ENCODE measurements at places on chromosomes 13 and 19. TPM values are rescaled to one million over a fixed set of nuclear protein-coding genes. Genes with fewer than 3 reads are reported as not detected.

Gene MAB21L1
- not detected for total RNA-seq

Gene SIGLEC11
- total RNA-seq: not detected

- DNase-seq: no peak
Observed at GRCh38 chr19:36527341-36527740, 730 bp downstream of the ZNF260 start.

- no peak for DNase-seq
Observed at GRCh38 chr13:66577358-66577757, 652.8 kb downstream of the PCDH9 start.

GRCh38 chr19:31349160-31349881, at the start of gene TSHZ3:
Gene TSHZ3, minus strand, starts transcription at chr19:31349436. Its CDS starts 217 bp downstream, at chr19:31349219.
- no peak for DNase-seq

GRCh38 chr13:25345576-25345975, 26.2 kb upstream of the ATP8A2 start:
- DNase-seq: no peak

- no peak for DNase-seq
Observed at GRCh38 chr19:3433313-3433712, 47.0 kb downstream of the SMIM24 start.

DNA sequence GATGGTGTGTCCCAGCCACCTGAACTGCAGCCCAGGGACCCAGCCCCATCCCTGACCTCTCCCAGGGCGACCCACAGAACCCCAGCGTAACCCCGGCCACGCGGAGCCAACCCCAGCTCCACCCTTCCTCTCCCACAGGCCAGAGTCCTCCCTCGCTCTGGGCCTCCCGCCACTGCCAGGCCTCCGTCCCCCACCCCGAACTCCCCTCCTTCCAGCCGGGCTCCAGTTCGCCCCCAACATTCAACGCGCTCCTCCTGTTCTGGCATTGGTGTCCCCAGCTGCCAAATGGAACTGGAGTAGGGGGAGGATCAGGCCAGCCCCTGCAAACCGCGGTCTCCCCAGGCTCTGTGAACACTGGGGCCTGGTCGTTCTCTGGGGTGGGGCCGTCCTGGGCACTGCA, 7.4 kb downstream of the LINGO3 start:
- DNase-seq: no peak

All from Caco-2 (cell line).